ENCODE measurements at places on chromosomes 11 and 22. TPM values are rescaled to one million over a fixed set of nuclear protein-coding genes. Genes with fewer than 3 reads are reported as not detected.

DNA sequence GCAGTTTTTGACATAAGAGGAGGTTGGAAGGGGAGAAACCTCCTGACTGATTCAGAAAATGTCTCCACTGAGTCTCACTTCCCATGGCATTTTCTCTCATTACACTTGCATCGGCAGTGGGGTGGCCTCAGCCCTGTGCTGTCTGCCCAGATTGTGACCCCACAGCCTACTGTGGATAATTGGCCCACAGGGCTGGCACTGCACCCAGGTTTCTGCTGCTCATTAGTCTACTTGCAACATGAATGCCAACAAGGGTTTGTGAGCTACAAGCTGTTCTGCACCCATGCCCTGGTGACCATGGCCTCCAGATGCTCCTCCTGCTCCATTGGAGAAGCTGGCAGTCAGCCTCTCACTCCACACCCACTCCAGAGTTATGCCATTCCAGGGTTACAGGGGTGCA lies 296.0 kb downstream of the CTTN start:
- no peak for DNase-seq

DNA sequence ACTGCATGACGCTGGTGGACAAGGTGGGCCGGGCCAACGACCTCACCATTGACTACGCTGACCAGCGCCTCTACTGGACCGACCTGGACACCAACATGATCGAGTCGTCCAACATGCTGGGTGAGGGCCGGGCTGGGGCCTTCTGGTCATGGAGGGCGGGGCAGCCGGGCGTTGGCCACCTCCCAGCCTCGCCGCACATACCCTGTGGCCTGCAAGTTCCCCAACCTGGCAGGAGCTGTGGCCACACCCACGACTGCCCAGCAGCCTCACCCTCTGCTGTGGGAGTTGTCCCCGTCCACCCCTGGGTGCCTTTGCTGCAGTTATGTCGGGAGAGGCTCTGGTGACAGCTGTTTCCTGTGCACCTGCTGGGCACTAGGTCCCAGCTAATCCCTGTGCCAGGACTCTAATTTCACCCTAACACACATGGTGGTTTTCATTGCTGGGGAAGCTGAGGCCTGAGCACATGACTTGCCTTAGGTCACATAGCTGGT lies 49.0 kb upstream of the PPP6R3 start:
- DNase-seq, result no peak

- no peak for DNase-seq
Observed at GRCh38 chr22:44540756-44541670, 43.0 kb upstream of the RTL6 start.

GRCh38 chr11:117583063-117583801 lies 213.8 kb downstream of the DSCAML1 start:
- no peak for DNase-seq

Gene OR4A16
- not detected for total RNA-seq

Gene ANO1
- total RNA-seq, result not detected

Gene NCR3LG1
- total RNA-seq, result 1.5 TPM

All from activated T-cell treated with anti-CD3 and anti-CD28 coated beads, Interleukin-2, amount 50 U/mL, for 72 hours (primary cell).